Activated effector memory CD4-positive, alpha-beta T cell treated with Interleukin-2 at 50 U/mL for 16 hours (primary cell): ENCODE measurements at places on chromosomes 2 and 18.

DNA sequence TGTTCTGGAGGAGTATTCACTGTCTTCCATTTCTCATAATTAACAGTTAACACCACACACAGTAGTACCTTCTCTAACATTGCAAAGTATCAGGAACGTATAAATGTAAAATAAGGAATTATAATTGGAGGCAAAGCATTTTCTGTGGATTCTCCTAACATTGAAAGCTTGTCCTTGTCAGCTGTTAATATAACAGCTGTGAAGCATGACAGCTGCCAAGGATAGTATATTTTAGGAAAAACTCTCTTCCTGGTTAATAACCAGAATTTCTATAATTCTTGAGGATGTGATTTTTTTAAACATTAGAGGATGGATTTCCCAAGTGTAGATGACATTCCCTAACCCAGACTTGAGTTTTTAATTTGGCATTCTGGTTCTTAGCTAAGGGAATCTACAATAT, 110.3 kb downstream of the EPC2 start:
- no peak for DNase-seq

GRCh38 chr2:65357959-65358294, 74.5 kb downstream of the SPRED2 start:
- no peak for DNase-seq

GRCh38 chr2:11738589-11739436, 7.6 kb upstream of the LPIN1 start:
- DNase-seq, result no peak

DNA sequence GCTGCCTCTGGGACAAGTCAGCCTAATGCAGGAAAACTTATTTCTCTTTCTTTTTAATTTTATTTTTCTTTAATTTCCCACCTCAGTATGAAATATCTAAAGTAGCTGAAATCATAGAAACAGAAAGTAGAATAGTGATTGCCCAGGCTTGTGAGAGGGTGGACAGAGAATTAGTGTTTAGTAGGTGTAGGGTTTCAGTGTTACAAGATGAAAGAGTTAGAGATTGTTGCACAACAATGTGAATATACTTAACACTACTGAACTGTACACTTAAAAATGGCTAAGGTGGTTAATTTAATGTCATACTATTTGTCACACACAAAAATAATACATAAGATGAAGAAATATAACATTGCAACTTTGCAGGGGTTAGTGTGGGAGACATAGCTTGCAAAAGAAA, 80.8 kb downstream of the NAT8 start:
- no peak for DNase-seq

- DNase-seq, result no peak
Measured at GRCh38 chr2:54099370-54099769, 16.0 kb upstream of the ACYP2 start.

DNA sequence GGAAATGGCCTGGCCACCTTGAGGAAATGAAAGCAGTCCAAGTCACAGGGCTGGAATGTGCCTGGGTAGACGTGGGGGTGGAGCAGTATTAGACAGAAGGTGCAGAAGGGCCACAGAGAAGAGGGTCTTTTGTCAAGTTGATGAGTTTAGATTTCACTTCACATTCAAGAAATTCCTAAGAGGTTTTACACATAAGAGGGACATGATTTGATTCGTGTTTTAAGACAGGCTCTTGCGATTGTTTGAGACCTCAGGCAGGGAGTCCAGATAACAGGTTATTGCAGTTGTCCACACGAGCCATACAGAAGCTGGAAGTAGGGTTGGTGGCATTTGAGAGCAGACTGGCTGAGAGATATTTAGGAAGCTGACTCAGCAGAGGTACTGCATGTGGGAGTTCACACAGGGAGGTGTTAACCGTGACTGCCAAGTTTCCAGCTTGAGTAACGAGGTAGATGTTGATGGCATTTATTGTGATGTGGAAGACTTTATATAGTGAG, 64.6 kb downstream of the NEB start:
- no peak for DNase-seq
